ENCODE measurements at places on chromosomes 6 and 20. TPM values are rescaled to one million over a fixed set of nuclear protein-coding genes. Genes with fewer than 3 reads are reported as not detected.

CDH26 gene
- total RNA-seq, result not detected

DNA sequence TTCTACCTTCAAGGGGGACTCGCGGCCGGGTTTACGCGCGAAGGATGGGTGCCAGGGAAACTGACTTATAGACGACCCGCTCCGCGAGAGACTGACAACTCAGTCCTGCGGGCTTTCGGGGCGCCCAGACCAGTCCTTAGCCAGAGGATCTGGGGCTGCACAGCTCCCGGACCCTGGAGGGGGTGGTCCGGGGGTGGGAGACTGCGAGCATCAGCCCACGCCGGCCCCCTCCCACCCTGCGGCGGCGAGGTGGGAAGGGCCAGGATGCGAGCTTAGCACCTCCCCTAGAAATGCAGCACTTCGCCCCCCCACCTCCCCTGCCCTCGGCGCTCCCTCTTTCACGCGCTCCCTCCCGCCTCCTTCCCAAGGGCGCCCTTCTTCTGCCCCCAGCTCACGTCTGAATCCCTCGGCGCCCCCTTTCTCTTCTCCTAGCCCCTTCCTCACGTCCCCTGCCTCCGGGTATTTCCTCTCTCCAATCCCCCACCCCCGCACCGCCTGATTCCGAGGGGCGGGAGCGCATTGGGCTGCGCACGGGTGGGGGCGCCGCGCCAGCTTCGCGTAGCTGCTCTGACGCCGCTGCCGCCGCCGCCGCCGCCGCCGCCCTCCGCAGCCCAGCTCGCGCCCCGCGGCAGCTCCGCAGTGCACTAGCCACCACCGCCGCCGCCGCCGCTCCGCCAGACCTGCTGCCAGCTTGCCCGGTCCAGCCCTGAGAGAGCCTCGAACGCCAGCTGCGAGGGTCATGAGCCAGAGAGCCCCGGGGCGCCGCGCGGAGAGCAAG is at the start of gene SLC32A1:
Gene SLC32A1, plus strand, starts transcription at position 639 of the 778 bp plus-strand sequence. CDS start 239 bp downstream, outside the sequence.
- H3K27ac ChIP-seq, result no peak within 1 kb of the TSS
- no peak within 1 kb of the TSS for H3K4me3 ChIP-seq
- H3K27me3 ChIP-seq, result peaks cover 60% of the 10 kb centered on the region
- H3K4me1 ChIP-seq, result peaks cover 6% of the 10 kb centered on the region
- peaks cover 8% of the 10 kb centered on the region for H3K36me3 ChIP-seq

GRCh38 chr20:50099565-50099991 is 13.4 kb downstream of the UBE2V1 start:
- H3K27me3 ChIP-seq, result peaks cover 1% of the 10 kb centered on the region
- H3K4me1 ChIP-seq, result peaks cover 70% of the 10 kb centered on the region

DNA sequence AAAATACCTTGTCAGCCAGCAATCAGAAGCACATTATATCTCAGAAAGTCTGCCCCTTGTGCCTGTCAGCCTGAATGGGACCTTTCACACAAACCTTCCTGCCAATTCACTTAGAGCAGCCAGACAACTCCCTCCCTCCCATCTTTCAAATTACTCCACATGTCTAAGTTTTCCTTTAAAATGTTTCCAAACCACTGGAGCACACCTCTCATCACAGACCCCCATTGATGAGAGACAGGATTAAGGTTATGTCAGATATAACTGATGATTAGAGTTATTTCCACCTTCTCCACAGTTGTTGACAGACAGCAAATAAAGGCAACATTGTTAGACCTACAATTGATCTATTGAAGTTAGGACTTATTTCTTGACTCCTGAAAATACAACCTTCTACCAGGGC is 408.4 kb downstream of the PLCB1 start:
- H3K4me3 ChIP-seq, result no peak overlapping the region
- H3K27me3 ChIP-seq, result no peaks in the 10 kb centered on the region
- peaks cover 38% of the 10 kb centered on the region for H3K4me1 ChIP-seq
- H3K36me3 ChIP-seq, result no peaks in the 10 kb centered on the region
- no peak for DNase-seq

CST7 gene
- not detected for total RNA-seq

DNA sequence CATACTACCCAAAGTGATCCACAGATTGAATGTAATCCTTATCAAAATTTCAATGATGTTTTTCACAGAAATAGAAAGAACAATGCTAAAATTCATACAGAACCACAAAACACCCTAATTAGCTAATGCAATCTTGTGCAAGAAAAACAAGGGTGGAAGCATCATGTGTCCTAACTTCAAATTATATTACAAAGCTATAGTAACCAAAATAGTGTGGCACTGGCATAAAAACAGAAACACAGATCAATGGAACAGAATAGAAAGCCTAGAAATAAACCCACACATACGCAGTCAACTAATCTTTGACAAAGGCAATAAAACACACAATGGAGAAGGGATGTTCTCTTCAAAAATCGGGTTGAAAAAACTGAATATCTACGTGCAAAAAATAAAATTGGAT is 131.1 kb downstream of the TASP1 start:
- no peak overlapping the region for H3K27ac ChIP-seq
- H3K4me1 ChIP-seq, result no peaks in the 10 kb centered on the region
- H3K4me3 ChIP-seq, result no peak overlapping the region
- H3K27me3 ChIP-seq, result no peaks in the 10 kb centered on the region
- no peak for DNase-seq
- peaks cover 16% of the 10 kb centered on the region for H3K36me3 ChIP-seq

- H3K36me3 ChIP-seq, result no peaks in the 10 kb centered on the region
- peak; percentile 44 for DNase-seq
- no peaks in the 10 kb centered on the region for H3K4me1 ChIP-seq
- peaks cover 8% of the 10 kb centered on the region for H3K27me3 ChIP-seq
Observed at GRCh38 chr20:59515013-59515905, 89.1 kb upstream of the PHACTR3 start.

HTR1B gene
- 0.14 TPM for total RNA-seq

DNA sequence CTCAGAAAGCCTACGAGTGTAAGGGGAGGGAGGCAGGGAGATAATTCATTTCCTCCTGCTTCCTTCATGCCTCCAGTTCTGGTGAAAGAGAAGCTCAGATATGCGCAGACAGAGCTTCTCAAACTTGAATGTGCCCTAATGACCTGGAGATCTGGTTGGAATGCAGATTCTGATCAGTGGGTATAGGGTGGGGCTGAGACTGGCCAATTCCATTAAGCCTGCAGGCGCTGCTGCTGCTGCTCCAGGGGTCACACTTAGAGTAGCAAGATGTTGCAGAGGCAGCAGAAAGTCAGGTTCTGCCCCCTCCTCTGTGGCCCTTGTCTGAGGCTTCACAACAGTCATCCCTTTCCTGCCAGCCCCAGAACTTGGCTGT is 161.0 kb downstream of the DHX35 start:
- no peak overlapping the region for H3K27ac ChIP-seq
- DNase-seq, result no peak
- no peaks in the 10 kb centered on the region for H3K36me3 ChIP-seq
- peaks cover 6% of the 10 kb centered on the region for H3K27me3 ChIP-seq
- H3K4me3 ChIP-seq, result no peak overlapping the region

DNA sequence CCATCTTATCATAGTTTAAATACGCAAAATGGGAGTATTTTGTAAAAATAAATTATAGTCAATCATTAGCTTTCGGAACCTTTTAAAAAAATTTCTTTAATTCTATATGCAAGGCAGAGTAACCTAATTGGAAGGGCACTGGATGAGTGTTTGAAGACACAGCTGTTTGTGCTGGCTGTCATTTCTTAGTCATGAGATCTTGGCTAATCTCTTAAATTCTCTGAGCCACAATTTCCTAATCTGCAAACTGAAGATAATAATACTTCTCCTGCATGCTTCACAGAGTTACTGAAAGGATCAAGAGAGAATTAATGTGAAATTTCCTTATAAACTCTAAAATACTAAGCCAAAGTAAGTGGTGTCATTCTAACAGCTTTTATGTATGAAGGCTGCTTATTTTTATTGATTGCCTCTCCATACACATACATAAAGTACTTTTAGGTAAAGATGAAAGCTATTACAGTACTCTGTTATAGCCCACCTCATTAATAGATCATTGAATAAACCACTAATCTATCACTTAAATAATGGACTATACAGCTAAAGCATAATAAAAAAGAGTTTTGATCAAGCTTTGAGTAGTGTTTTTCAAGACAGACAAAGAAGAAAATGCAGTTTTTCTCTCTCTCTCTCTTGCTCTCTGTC is 383.7 kb upstream of the IRAK1BP1 start:
- no peak overlapping the region for H3K4me3 ChIP-seq
- H3K36me3 ChIP-seq, result no peaks in the 10 kb centered on the region
- no peak overlapping the region for H3K27ac ChIP-seq

NUP153 gene
- 36.4 TPM for total RNA-seq

- no peak overlapping the region for H3K4me3 ChIP-seq
- H3K27ac ChIP-seq, result no peak overlapping the region
- no peaks in the 10 kb centered on the region for H3K36me3 ChIP-seq
- peaks cover 61% of the 10 kb centered on the region for H3K27me3 ChIP-seq
- peaks cover 19% of the 10 kb centered on the region for H3K4me1 ChIP-seq
- DNase-seq, result no peak
Observed at GRCh38 chr20:46204594-46205186, 86.6 kb downstream of the CD40 start.

- H3K27ac ChIP-seq, result peak overlapping the region; percentile 38
- peaks cover 21% of the 10 kb centered on the region for H3K4me1 ChIP-seq
- no peak for DNase-seq
- H3K4me3 ChIP-seq, result no peak overlapping the region
- peaks cover 58% of the 10 kb centered on the region for H3K36me3 ChIP-seq
Observed at GRCh38 chr6:158782432-158783166, 36.6 kb downstream of the EZR start.

GGT7 gene
- 17.1 TPM for total RNA-seq

TFAP2A gene
- 82.1 TPM for total RNA-seq

CNKSR3 gene
- total RNA-seq, result 19.7 TPM

DNA sequence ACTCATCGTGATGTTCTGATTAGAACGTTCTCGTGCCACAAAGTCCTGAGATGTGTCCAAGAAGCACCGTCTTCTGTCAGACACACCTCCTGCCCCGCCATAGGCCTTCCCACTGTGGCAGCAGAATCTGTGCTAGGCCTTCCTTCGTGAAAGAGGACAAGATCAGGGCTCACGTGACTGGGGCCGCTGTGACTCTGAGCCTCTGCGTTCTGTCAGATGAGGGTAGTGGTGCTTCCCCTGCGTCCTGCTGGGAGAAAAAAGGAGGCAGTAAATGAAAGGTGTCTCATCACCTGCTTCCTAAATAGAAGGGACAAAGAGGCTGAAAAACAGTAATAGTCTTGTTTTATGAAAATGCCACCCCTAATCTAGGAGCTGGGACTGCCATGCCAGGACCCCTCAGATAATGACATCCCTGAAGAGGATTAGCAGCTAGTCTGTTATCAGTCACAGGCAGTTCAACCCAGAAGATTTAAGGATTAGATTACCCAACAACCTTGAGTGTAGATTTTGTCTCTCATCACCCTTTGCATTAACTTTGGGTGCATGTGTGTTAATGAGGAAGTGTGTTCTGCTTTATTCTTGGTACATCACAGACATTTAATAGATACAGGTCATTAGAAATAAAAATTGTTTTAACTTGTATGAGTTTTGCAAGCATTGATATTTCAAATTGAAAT is 4.1 kb downstream of the DNAJC5 start:
- H3K36me3 ChIP-seq, result peaks cover 14% of the 10 kb centered on the region
- peaks cover 46% of the 10 kb centered on the region for H3K4me1 ChIP-seq
- no peak for DNase-seq

All from HFFc6 (cell line).